Daoy (cell line): ENCODE measurements at places on chromosomes 12 and 14.
A peak's percentile ranks its signal among the peaks of the same experiment; 100 is the strongest.

GRCh38 chr14:103130017-103130764 lies 6.9 kb downstream of the TNFAIP2 start:
- no peak for DNase-seq

GRCh38 chr14:103374121-103374520 lies 11.1 kb upstream of the MARK3 start:
- DNase-seq: no peak

DNA sequence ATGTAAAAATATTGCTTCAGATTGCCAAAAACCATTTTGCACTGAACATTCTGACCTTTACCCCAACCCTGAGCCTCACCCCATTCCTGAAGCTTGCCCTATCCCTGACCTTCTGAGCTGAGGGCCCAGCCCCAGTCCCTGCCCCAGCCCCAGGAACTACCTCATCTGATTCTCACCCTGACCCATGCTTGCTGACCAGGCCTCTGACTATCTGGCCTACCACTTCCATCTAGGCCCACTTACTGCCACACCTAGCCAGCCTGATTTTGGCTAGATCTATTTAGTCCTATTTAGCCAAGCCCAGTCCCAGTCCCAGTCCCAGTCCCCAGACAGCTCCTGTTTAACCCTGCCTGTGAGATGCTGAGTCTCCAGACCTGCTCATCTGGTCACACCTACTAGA lies 33.6 kb downstream of the OR10P1 start:
- no peak for DNase-seq

DNA sequence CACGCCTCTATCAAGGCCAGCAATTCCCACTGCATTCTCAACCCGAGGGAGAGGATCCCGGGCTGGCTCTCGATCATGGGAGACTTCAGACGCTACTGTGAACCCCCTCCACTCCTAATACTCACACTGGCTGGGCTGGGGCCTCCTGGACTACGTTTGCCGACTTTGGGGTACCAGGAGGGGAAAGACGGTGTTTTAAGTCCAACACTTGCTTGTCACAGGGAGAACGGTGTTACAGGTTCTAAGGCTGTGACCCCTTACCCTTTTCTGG lies 463 bp downstream of the NACA start:
- no peak for DNase-seq

- DNase-seq: no peak
Measured at GRCh38 chr14:70585231-70585630, 15.2 kb downstream of the MED6 start.

DNA sequence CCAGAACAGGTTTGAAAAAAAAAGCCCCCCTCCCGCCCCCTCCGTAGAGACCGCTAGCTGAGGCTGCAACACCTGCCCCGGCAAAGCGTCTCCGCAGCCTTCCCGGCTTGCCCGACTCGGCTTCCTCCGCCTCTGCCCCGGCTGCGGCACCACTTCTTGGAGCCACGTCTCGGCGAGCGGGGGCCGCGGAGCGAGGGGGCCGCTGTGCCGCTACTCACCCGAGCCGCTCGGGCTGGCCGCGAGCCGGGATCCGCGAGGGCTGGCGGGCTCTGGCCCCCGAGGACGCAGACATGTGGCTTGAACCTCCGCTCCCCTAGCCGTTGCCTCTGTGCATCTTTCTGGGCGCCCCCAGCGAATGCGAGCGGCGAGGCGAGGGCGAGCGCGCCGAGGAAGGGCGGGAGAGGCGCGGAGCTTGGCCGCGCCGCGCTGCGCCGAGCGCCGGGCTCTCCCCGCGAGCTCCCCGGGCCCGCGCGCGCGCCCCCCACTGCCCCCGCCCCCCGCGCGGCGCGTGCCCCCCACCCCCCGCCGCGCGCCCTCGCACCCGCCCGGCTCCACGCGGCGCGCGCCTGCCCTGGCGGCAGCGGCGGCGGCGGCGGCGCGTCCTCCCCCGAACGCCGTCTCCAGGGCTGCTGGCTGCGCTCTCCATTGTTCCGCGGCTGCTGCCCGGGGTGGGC lies 249.5 kb downstream of the APAF1 start:
- peak; percentile 70 for DNase-seq

DNA sequence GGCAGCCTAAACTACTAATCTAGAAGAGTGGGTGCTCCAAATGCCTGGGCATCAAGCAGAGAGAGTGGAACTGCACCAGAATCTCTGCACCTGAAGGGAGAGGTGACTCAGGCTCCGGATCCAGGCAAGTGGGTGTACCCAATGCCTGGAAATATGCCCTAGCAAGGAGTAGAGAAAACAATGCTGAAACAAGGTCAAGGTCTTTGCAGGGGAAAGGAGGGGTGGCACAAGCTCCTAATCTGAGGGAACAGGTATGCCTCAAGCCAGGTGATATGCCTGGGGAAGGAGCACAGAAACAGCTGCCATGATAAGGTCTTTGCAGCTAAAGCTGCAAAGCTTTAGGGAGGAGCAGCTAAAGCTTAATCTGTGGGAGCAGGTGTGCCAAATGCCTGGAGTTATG lies 136.0 kb upstream of the KITLG start:
- DNase-seq: no peak

DNA sequence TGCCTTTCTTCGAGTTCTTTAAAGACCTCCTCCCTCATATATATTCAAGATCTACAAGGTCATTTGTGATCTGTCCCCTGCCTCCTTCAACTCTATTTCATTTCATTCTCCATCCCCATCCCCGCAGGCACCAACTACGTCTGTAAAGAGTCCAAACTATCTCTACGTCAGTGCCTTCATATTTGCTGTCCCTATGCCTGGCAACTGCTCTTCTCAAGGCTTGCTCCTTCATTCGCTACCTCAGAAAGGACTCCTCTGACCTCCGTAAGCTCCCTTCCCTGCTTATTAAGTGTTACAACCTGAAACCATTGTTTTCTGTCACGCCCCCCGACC lies 650 bp downstream of the LLPH start:
- peak; percentile 5 for DNase-seq

DNA sequence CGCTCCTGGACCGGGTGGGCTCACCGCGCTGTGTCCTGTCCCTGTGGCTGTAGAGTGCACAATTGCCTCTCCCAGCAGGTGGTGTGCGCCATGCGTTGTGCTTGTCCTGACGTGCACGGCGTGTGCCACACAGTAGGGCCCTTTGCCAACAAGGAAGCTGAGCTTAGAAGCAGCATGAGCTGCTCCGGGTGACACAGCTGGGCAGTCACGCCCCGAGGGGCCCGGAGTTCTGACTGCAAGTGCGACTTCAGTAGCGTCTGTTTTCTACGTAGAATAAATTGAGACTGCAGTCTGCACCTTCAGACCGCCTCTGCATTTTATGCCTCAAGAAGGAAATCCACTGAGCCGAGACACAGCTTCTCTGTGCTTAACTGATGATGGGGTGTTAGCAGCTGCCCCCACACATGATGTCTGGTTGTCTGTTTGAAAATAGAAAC lies 81.6 kb downstream of the ADGRD1 start:
- no peak for DNase-seq

- DNase-seq: peak; percentile 19
Measured at GRCh38 chr12:79452906-79453305, 237.9 kb downstream of the PAWR start.

DNA sequence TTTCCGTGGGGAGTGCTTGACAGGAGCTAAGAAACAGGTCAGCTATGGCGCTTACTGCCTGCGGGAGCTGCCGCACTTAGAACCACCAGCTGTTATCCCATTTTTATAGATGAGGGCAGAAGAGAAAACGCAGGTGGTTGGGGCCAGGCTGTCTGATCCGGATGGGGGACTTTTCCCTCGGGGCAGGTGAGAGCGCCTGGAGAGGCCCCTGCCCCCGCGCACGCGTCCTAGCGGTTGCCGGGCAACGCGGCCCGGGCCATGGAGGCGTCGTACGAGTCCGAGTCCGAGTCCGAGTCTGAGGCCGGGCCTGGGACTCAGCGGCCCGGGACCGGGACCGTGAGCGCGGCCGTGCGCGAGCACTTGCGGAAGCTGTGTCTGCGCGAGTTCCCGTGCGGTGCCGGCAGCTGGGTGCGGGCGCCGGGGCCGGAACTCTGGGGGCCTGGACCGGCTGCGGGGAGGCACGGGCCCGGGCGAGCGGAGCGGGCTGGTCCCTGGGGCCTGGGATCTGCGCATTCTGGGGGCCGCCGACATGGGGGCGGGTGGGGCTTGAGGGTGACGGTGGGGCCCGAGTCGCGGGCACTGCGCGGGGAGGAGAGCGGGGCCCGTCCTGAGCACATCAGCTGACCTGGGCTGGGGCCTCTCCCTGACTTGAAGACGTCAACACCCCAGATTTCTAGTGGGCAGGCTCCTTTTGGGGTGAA lies at the start of gene LRRC43:
TSS of gene LRRC43 (plus strand) at position 237 of the 701 bp plus-strand sequence. CDS start at position 259, 22 bp downstream.
- DNase-seq: peak; percentile 28

GRCh38 chr14:25570483-25570882 lies 520.5 kb upstream of the STXBP6 start:
- no peak for DNase-seq
